Cortex of kidney (tissue), 1 donor: ENCODE measurements at places on chromosomes 3 and 15.

DNA sequence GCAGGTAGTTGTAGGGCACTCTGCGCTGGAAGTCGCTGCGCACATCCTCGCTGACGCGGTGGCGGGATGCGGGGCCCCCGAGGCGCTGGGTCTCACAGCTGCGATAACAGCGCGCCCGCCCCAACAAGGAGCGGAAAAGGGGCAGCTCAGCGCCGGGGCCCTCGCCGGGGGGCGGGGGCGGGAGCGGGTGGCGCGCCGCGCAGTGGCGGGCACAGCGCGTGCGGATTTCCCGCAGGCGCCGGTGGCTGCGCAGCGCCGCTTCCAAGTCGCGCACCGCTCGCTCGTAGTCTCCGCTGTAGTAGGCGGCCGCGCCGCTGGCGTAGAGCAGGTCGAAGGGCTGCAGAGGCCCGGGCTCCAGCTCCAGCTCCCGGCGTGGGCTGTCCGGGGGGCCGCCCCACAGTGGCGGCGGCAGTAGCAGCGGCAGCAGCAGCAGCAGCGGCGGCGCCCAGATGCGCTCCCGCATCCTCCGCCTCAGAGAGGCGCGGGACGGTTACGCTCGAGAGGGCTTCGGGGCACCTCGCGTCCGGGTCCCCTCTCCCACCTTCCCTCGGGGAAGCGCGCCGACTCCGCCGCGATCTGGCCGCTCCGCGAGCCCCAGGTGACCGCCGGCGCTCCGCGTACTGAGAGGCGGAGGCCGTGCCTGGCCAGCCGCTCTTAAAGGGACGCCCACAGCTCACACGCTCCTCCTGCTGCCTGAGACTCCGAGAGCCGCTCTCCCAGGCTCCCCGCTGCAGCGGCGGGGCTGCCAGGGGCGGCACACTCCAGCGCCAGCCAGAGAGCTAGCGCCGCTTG, at the start of gene P3H2:
P3H2 (minus strand) TSS at position 629 of the 792 bp plus-strand sequence; CDS start at position 463, 166 bp downstream.
- peak; percentile 22 for DNase-seq

- DNase-seq, result no peak
These were observed 8.5 kb downstream of the SLC25A36 start for GRCh38 chr3:140950144-140950543.

- DNase-seq, result no peak
These were observed 88.9 kb upstream of the OSBPL11 start for GRCh38 chr3:125684199-125684598.

DNA sequence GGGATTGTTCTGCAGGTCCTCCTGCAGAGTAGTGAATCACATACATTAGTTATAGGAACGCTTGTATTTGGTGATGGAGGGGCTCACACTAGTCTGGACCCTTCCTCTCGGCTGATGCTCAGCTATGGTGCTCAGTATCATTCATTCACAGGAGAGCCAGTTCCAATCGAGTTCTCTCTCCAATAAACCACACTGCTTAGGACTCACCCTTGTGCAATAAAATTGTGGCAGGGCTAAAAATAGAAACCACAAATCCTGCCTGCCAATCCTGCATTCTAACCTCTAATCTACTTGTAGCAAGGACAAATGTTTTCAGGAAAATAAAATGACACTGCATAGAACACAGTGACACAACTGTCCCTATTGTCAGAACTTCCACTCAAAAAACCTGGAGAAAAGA, 138.4 kb upstream of the TBL1XR1 start:
- DNase-seq, result no peak

DNA sequence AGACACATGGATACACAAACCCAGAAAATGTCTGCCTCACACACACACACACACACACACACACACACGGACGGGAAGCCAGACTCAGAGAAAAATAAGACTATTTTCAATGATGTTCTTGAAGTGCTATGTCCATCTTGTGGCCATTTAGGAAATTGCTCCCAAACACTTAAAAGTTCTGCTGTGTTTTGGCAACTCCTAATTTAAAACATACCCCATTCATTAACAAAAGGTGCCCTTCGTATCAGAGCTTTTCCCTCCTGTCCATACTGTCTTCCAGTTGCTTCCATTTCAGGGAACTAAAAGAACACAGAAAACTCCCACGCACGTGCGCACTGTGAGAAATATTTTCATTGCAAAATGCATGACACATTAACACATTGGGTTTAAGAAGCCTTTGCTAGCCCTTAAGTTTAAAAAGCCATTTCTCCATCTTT, 44.6 kb downstream of the SLC12A1 start:
- DNase-seq, result no peak

GRCh38 chr3:141851411-141851810, 25.0 kb upstream of the ATP1B3 start:
- DNase-seq, result no peak

- no peak for DNase-seq
These were observed 667.8 kb upstream of the NAALADL2 start for GRCh38 chr3:174191380-174191779.

GRCh38 chr3:98784042-98784441, 20.9 kb downstream of the ST3GAL6 start:
- DNase-seq, result no peak

DNA sequence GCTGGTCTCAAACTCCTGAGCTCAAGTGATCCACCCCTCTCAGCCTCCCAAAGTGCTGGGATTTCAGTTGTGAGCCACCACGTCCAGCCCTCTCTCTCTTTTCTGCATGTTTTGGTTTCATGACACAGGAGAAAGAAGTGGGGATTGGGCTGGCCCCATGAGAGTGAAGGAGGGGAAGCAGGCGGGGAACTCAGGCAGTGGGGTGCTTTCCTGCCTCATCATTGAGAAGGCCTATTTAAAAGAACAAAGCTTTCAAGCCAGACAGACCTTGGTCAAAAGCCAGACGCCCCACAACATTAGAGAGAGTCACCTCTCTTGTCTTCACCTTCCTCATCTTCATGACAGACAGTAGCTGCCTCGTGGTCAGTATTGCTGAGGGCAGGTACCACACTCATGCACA, 15.9 kb downstream of the PSTPIP1 start:
- DNase-seq, result no peak

DNA sequence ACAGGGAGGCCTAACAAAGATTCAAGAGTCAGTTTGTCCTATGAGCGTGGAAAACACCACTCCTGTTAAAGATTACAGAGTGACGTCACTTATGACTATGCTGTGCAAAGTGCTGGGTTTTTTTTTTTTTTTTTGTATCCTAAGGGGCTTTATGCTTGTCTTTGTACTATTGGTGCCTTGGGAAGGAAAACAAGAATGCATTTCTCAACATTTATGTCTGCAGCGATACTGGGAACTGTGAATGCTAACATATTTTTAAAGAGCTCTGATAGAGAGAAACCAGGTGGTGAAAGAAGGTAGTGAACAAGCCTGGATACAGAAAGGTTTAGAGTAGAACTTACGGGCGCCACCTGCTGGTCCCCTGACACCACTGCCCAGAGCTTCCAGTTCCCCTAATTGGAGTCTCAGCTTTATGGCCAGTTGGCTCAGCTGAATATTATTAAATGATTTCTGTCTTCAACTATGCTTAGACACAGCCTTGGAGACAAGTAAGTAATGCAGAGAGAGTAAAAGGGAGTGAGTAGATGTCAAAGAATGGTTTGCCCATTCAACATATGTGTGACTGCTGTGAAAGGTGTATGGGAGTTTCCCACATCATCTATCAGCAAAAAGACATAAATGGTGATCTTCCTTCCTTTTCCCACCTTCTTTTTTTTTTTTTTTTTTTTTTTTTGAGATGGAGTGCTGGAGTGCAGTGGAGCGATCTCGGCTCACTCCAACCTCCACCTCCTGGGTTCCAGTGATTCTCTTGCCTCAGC, 807.9 kb upstream of the CFAP20DC start:
- DNase-seq, result no peak

GRCh38 chr3:8561370-8561769, 59.7 kb downstream of the LMCD1 start:
- DNase-seq, result no peak

DNA sequence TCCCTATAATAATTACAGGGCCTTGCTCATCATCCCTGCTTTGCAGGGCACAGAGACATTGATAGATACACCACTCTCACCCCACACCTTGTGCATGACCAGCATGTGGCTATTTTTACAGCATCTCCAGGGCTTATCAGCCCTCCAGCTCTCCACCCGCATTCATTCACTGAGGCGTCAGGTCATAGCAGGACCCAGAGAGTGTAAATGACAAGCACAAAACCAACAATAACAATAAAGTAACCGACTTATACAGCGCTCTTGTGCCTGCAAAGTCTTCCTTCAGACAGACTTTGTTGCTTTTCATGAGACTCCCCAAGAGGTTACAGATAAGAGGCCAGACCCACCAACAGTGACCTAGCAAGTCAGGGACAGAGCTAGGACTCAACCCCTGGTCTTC, 80.7 kb downstream of the TLE3 start:
- DNase-seq, result no peak

DNA sequence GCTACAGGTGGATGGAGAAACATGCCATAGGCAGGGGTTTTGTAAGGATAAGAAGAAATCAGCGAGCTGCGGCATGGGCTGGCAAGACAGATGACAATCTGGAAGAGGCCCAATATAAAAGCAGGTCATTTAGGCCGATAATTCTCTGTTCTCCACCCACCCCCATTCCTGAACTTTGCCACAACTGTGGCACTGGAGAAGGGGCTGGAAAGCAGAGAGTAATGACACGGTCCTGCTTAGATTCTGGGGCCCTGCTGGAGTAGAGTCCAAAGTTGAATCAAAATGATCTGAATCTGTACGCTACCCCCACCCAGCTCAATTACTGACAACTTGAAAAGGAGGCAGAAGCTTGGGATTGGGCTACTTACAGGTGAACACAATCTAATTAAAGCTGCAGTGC, 18.4 kb upstream of the BUB1B start:
- no peak for DNase-seq

GRCh38 chr3:123290107-123290930, 88.6 kb downstream of the SEC22A start:
- DNase-seq, result no peak

GRCh38 chr3:112001526-112001925, 2.8 kb downstream of the TAGLN3 start:
- DNase-seq, result no peak

- no peak for DNase-seq
These were observed 660.2 kb upstream of the LMCD1 start for GRCh38 chr3:7841451-7841850.

GRCh38 chr15:66839506-66840112, 137.6 kb downstream of the SMAD6 start:
- DNase-seq, result no peak

GRCh38 chr3:10471054-10471688, 34.2 kb downstream of the ATP2B2 start:
- no peak for DNase-seq

DNA sequence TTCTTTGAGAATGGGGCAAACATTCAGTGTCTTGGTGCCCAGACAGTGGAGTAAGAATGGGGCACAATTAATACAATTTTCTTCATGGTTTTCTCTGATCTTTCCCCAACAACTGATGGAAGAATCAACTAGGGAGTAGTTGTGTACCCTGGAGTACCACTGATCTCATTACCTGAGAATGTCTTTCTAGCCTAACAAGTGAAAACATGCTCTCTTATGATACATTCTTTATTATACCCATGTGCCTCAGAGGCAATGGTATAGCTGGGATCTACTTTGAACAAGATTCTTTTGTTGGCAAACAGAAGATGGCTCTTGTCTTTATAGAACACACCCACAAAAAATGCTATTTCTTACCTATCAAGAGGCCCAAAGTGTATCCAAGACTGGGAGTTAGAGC, 250.6 kb upstream of the CMC1 start:
- no peak for DNase-seq

DNA sequence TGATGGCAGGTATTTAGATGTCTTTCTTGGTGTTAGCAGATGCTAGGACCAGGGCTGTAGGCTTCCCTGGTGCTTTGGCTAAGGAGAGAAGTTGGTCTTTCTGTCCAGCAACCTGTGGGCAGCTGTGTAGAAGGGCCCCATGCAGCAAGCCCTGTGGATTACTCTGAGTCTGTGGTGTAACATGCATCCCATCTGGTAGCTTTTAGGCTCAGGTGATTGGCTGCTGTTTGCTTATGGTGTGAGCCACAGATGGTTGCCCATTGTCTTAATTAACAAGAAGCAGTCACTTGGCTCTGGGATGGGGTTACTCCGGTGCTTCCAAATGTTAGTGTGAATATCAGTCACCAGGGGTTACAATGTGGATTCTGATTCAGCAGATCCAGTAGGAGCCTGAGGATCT, 368.6 kb upstream of the C2CD4B start:
- no peak for DNase-seq

DNA sequence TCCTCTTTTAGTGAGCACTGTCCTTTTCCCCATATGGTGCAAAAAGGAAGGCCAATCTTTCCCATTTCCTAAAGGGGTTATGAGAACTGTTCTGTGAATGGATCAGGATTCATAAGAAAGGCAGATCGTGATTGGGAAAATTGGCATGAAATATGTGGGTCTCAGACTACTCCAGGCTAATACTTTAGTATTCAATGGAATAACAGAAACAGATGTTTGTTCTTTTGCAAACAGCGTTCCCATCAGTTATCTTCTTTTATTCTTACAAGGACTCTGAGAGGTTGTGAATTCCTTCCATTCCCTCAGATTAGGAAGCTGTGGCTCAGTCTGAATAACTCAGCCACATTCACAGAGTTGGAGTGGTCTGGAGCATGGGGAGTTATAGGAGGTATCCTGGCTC, 51.3 kb upstream of the MTMR10 start:
- DNase-seq, result no peak

DNA sequence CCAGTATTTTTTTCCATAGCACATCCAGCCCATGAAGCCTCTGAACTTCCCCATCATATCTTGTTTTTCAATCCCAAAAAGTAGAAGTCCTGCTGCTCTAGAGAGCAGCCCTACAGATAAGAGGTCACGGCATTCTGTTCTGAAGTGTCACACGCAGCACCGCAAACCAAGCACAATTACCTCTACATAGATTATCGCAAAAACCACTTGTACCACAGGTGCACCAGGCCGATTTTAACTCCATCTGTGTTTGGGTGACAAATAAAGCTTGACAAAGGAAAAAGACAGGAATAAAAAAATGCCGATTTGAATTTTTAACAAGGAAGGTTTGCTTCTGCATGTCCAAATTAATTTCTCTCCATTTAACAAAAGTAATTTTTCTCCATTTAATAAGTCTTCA, 113.7 kb downstream of the MYO5A start:
- no peak for DNase-seq

GRCh38 chr3:134381076-134381475, 6.8 kb upstream of the AMOTL2 start:
- no peak for DNase-seq

DNA sequence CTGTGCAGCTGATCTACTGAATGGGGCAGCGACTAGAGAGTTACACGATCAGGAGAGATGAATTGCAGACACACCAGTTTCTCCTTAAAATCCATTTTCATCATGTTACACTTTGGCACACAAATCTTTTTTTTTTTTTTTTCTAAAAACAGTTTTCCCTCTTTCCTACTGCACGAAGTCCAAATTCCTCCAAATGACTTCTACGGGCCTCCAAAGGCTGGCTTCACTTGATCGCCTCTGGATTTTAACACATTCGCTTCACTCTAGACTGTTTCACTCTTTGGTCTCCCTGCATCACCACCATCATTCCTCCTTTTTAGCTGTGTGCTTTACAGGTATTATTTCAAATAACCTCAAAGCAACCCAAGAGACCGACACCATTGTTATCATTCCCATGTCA, 268.6 kb downstream of the RORA start:
- no peak for DNase-seq

- no peak for DNase-seq
These were observed 1271.6 kb downstream of the NSUN3 start for GRCh38 chr3:95334461-95334860.

GRCh38 chr3:50342813-50343633, 2.4 kb upstream of the RASSF1 start:
- DNase-seq, result no peak

GRCh38 chr3:147705651-147706051, 296.5 kb downstream of the ZIC1 start:
- DNase-seq, result no peak
